ENCODE measurements at places on chromosomes 6 and 20.
A peak's percentile ranks its signal among the peaks of the same experiment; 100 is the strongest.

DNA sequence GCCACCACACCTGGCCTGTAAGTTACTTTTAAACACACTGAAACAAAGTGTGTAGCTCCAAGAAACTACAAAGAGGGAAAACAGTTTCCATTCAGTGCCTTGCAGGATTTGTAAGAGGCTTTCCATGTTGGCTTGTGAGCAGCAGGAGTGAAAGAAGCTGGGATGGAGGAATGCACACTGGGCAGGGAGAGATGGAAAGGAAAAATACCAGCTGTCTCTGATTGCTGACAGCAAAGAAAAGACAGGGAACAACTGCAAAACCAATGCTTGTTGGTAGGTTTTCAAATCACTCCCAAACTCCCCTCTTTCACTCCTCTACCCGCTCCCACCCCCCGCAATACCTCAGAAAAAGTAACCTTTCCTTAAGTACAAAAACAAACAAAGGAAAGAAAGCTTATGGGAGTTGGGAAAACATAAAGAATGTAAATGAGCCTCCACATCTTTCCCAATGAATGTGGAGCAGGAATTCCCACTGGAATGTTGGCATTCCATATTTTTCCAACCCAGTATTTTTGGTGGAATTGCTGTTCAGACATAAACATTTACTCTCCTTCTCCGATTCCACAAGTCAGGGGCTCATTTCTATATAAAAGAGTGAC lies 166.1 kb downstream of the THBS2 start:
- no peak for DNase-seq

GRCh38 chr20:16434062-16434664 lies 139.1 kb downstream of the KIF16B start:
- DNase-seq: peak; percentile 3

DNA sequence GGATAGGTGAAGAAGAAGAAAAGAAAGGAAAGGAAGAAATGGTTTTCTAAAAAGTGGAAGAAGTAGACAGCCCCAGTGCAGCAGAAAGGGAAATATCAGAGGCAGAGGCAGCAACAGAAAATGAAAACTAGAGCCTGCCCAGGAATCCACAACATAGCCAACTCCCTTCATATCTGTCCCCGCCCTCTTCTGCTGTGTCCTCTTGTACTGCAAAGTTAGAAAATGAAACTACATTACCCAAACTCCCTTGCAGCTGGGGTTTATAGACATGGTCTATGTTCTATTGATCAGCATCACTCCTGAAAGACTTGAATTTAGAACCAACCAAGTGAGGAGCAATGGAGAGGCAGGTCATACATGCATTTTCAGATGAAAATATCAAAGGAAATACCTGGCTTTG lies 200.5 kb upstream of the PHACTR1 start:
- DNase-seq: no peak

DNA sequence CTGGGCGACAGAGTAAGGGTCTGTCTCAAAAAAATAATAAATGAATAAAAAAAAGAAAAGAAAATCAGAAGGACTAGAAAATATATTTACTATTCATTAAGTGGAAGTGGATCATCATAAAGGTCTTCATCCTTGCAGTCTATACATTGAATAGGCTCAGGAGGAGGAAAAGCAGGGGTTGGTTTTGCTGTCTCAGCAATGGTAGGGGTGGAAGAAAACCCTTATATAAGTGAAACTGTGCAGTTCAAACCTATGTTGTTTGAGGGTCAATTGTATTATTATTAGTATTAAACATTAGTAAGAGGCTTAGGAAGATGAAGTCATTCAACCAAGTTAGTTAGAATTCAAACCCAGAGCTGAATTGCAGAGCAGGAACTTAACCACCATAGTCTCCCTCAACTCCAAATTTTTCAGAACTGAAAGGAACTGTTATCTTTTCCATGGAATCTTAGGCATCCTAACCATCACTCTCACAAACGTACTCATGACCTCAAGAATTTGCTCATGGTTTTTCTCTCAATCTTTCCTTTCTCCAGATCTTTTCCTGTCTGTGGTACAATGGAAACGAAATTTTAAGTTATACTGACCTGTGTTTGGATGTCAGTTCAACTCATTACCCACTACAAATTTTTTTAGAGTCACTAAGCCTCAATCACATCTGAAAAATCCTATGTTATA lies 7.7 kb upstream of the SMIM13 start:
- no peak for DNase-seq

- DNase-seq: no peak
Measured at GRCh38 chr6:45686841-45687569, 309.3 kb upstream of the SUPT3H start.

- DNase-seq: no peak
Measured at GRCh38 chr6:109300874-109301273, 81.4 kb downstream of the CD164 start.

DNA sequence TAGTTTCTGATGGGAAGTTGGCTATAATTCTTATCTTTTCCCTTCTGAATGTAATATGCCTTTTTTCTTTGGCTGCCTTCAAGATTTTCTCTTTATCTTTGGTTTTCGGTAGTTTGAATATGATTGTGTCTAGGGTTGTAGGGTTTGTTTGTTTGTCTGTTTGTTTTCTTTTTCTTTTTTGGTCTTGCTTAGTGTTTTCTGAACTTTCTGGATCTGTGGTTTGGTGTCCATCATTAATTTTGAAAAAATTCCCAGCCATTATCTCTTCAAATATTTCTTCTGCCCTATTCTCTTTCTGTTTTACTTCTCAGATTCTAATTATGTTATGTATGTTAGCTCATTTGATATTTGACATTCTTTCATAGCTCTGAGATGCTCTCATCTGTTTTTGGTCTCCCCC lies 79.4 kb downstream of the CHMP4B start:
- no peak for DNase-seq

GRCh38 chr6:87074101-87074621 lies 20.7 kb downstream of the CGA start:
- no peak for DNase-seq

- DNase-seq: no peak
Measured at GRCh38 chr20:50815162-50815989, 20.5 kb downstream of the BCAS4 start.

DNA sequence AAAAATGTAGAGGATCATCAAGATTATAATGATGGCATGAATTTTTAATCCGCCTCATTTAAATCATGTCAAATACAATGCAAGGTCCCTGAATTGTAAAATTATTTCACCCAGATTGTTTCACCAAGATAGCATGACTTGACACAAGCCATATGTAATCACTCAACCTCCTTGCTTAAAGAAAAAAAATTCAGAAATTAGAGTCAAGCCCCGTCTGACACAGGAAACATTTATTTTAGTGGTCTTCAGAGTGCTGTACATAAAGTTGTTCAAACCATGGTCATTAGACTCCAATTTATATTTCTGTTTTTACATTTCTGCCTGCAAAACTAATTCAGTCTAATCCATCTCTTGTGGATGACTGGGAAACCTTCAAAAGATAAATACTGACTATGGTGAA lies 200.2 kb downstream of the CBLN4 start:
- DNase-seq: no peak

GRCh38 chr6:44366781-44367180 lies 20.7 kb upstream of the CDC5L start:
- DNase-seq: no peak

DNA sequence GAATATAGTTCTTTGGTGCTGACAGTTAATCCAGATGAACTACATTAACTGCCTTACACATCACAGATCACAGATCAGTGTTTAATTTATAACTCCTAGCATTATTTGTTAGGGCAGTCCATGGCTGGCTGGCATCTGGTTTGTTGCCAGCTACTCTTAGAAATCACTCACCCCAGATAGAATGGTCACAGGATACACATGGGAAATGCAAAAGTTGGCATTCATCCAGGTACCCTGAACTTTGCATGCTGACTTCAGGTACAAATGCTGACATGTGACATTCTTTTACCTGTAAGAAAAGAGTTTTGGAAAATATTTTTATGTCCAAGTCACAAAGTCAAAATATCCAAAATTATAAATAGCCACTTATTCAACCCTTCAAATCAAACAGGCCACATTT lies 20.2 kb downstream of the FBXL4 start:
- DNase-seq: no peak

DNA sequence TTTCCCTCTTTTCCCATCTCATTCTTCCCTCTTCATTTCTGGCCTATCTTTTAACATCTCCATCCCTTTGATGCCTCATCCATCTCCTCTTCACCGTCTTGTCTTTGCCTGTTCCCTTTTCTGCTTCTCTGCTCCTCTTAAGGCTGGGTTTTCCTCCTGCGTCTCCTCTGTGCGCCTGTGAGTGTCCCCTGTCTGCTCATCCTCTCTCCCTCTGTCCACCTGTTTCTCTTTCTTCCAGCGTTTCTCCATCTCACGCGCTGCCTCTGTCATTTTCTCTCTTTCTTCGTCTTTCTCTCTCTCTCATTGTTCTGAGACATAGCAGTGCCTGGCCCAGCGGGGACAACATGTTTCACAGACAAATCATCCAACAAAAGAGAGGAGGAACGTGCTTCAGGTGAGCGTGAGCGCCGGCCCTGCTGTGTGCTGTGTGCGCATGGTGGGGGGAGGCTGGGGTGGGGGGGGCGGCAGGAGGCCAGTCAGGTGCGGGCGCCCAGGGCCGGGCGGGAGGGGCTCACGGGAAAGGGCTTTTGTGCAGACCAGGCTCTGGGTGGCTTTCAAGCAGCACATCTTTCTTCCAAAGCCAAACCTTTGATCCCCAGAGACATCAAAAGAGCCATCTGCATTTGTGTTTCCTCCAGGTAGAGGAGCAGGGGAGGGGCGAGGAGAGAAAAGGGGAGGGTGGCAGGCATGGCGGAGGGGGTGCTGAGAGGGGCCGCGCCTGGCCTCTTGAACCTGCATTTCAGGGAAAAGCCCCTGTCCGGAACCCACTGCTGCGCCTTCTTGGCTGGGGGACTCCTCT lies 121.3 kb downstream of the VEGFA start:
- DNase-seq: no peak

DNA sequence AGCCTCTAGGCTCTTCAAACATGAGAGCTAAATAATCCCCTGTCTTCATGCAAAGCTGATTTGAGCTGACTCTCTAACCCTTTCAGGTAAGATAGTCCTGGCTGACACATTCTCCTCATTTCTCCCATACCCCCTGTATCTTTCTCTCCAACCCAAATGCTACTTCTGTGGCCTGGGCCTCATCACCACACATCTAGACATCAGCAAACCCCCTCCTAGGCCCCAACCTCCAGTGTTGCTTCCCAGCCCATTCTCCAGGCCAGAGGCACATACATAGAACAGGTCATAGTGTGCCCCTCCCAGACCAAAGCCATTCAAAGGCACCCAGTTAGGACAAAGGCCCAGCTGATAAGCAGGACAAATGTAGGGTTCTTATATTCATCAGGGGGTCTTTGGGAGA lies 84.9 kb downstream of the ANKRD60 start:
- DNase-seq: no peak

DNA sequence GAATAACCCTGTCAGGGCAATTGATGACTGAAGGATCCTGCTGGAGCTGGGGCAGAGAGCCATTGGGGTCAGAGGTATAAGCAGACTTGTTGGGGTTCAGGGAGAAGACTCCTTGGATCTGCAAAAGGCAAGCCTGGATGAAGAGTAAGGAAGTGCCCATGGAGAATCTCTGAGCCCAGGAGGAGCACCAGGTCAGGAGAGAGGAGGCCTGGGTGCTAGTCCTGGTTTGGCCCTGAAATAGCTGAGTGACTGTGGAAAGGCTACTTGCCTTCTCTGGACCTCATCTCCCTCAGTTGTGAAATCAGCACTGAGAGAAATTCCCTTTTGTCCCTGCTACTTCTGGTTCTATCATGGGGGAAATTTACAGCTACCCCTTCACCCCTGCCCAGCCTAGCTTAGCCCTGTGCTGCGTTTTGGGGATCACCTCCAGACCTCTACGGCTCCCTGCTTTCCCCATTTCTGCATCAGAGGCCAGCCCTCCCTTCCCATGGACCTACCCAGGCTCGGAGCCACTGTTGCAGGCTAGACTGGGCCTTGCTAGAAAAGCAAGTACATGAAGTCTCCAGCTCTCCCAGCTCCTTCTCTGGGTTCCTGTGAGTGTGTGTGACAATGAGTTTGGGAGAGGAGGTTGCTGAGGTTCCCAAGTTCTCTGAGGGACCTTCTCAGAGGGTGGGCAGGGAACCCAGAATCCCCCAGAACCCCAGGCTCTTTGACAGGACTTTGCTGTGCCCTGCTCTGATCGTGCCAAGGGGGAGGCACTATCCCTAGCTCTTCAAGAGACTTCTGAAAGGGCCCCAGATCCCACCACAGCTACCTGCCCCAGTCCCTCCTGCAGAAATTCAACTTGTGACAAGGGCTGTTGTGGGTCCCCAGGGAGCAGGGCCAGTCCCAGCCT lies 2.3 kb upstream of the NCR2 start:
- DNase-seq: no peak

DNA sequence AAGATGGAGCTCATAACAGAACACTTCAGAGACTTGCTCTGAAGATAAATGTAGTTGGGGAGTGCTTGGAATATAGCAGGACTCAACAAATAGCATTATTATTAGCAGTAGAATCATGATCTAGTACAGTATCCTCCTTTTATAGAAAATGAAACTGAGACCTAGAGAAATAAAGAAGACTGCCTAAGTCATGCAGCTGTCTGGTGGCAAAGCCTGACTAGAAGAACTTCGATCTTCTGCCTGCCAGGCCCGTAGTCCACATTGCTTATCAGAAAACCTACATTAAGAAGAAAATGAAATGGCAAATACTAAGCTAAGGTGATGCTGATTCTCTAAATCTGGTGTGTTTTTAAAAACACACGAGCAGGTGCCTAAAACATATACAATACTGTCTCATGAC lies 46.4 kb upstream of the DST start:
- DNase-seq: no peak

DNA sequence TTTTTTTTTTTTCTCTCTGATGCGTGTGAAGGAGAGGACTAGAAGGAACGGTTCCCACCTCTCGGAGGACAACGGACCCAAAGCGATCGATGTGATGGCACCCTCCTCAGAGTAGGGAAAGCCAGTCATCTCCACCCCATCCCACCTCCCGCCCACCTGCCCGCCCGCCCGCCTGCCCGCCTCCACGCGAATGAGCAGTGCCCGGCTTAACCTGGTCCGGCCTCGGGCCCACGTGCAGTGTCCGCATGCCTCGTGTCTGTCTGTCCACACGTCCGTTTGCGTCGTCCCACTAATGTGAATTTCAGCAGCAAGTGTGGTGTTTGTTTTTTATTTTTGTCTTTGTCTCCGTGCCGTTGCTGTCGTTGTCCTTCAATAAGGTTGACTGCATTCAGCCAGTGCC lies 42.1 kb upstream of the MYL9 start:
- no peak for DNase-seq

- DNase-seq: no peak
Measured at GRCh38 chr6:93282521-93283031, 136.8 kb downstream of the EPHA7 start.

GRCh38 chr20:48262466-48262865 lies 477.2 kb upstream of the SULF2 start:
- DNase-seq: no peak

DNA sequence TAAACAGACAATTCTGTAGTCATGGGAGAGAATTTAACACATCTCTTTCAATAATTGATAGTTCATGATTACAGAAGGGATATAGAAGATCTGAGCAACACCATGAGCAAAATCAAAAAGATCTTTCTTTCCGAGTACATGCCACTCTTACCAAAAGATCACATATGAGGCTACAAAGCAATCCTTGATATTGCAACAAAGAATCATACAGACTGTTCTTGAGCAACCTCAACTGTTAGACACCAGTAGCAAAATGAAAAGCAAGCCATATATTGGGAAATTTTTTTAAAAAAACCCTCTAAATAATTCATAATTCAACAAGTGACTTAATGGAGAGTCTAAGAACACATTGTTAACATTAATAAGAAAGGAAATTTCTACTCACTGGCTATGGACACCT lies 3.6 kb upstream of the CD83 start:
- no peak for DNase-seq

Data from CD4-positive, alpha-beta T cell treated with Interleukin-1 beta for 1 hour (primary cell).